ENCODE measurements at places on chromosomes 1 and 21.

DNA sequence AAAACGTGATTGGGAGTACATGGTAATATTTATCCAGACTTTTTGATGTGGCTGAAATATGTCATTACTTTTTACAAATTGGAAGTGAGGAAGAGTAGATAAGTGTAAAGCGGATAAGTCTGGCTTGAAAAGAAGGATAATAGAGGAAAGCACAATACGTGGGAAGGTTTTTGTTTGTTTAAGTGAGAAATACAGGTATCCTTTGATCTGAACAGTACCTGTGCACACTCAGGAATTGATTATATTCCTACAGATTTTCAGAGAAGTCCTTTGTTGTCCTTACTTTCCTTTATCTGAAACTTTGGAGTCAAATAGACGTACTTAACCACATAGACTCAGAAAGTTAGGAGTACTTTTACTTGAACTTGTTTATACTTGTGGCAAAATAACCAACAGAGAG, 20.2 kb downstream of the CCDC18 start:
- no peak for DNase-seq

- no peak for DNase-seq
Measured at GRCh38 chr21:35195232-35195631, 146.1 kb upstream of the RUNX1 start.

GRCh38 chr1:81453971-81454370, 346.8 kb upstream of the ADGRL2 start:
- no peak for DNase-seq

GRCh38 chr1:74107394-74107793, 90.6 kb downstream of the LRRIQ3 start:
- DNase-seq = no peak

GRCh38 chr1:89739013-89739843, 81.6 kb upstream of the LRRC8D start:
- peak; percentile 41 for DNase-seq

- peak; percentile 31 for DNase-seq
Measured at GRCh38 chr1:223298701-223299100, 65.3 kb downstream of the SUSD4 start.

GRCh38 chr1:230381049-230381467, 45.1 kb downstream of the PGBD5 start:
- DNase-seq = no peak

DNA sequence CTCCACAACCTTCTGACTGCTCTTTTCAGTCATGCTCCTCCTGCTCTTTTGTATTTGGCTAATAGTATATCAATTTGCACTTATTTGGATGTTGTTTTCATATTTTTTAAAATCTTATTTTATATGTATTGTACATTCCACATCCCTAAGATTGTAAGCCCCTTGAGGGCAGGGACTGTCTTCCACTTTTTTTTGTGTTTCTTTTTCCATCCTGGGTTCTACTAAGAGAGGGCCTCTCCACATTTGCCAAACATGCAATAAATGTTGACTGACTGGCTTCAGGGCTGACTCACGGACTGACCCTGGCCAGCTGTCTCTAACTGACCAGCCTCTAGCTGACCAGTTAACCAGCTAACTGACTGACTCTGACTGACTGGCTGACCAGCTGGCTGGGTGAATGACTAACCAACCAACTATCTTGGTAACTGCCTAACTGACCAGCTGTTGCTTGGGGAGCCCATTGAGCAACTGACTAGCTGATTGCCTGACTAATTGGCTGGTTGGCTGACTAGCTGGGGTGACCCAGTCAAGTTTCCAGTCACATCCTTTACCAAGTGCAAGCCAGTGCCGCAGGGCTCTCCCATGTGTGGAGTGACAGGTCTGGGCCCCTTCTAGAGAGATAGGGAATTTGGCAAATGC, 16.1 kb downstream of the CSF1 start:
- peak; percentile 66 for DNase-seq

- DNase-seq = no peak
Measured at GRCh38 chr21:42218836-42219605, at the start of gene ABCG1. ABCG1 (plus strand) TSS chr21:42219140; CDS start chr21:42219263, 123 bp downstream.

GRCh38 chr1:16975838-16976237, 4.6 kb downstream of the MFAP2 start:
- no peak for DNase-seq

- no peak for DNase-seq
Measured at GRCh38 chr1:203317429-203318228, 12.3 kb downstream of the BTG2 start.

GRCh38 chr1:24609949-24610517, 33.1 kb upstream of the SRRM1 start:
- DNase-seq = no peak

DNA sequence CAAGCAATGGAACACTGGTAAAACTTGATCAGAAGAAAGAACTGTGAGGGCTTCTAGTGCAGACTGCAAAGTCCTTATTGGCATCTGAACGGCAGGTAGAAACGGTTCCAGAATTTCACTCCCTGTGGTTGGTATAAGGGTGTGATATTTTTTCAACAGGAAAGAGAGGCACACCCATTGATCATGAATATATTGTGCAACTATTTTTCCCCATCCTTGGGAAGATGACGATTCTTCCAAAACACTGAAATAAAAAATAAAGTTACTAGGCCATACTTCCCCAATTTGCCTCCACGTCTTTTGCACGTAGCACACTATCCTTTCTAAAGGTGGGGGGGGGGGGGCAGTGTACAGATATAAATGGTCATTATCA, 49.6 kb downstream of the TARBP1 start:
- DNase-seq = no peak

- DNase-seq = no peak
Measured at GRCh38 chr21:38173276-38174035, 83.3 kb upstream of the KCNJ15 start.

- DNase-seq = no peak
Measured at GRCh38 chr1:60751306-60751705, 331.1 kb upstream of the NFIA start.

DNA sequence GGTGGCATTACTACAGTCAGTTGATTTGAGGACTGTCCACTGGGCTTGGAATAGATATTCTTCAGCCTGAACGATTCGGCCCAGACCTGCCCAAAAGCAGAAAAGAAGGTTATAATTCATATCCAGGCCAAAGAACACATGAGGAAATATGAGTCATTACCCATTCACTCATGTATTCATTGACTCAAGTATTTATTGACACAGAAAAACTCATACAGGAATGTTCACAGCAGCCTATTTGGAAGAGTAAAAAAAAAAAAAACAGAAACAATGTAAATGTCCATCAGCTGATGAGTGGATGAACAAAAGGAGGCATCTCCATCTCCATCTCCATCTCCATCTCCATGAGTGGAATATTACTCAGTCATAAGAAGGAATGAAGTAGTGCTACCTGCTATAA, 15.9 kb downstream of the ZMYND12 start:
- peak; percentile 80 for DNase-seq

- no peak for DNase-seq
Measured at GRCh38 chr1:222123111-222123510, 381.2 kb upstream of the DUSP10 start.

DNA sequence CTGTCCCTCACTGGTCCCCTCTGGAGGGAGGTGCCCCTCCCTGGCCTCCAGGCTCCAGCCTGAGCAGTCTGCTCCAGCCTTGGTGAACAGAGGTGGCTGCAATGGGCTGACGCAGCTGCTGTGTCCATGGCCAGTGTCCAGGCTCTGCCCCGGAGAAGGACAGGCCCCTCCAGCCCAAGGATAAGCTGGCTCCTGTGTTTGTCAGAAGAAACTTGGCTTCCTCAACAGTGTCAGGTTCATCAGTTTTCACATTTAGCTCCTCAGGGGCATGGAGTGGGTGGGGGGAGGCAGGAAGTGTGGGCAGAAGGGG, 402.8 kb downstream of the MATN1 start:
- no peak for DNase-seq

GRCh38 chr1:234408757-234409156, 35.5 kb downstream of the COA6 start:
- DNase-seq = no peak

DNA sequence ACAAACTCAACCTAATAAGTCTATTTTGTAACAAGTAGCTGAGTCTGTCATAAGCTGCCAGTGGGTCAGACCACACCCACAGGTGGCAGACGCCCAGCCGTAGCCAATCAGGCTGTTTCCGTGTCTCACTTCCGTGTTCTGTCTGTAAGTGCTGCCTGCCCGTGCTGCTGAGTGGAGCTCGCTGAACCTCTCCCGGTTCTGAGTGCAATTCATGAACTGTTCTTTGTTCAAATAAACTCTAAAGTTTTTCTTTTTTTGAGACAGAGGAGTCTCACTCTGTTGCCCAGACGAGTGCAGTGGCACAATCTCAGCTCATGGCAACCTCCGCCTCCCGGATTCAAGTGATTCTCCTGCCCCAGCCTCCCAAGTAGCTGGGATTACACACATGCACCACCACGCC, 25.1 kb downstream of the POFUT2 start:
- DNase-seq = peak; percentile 15

DNA sequence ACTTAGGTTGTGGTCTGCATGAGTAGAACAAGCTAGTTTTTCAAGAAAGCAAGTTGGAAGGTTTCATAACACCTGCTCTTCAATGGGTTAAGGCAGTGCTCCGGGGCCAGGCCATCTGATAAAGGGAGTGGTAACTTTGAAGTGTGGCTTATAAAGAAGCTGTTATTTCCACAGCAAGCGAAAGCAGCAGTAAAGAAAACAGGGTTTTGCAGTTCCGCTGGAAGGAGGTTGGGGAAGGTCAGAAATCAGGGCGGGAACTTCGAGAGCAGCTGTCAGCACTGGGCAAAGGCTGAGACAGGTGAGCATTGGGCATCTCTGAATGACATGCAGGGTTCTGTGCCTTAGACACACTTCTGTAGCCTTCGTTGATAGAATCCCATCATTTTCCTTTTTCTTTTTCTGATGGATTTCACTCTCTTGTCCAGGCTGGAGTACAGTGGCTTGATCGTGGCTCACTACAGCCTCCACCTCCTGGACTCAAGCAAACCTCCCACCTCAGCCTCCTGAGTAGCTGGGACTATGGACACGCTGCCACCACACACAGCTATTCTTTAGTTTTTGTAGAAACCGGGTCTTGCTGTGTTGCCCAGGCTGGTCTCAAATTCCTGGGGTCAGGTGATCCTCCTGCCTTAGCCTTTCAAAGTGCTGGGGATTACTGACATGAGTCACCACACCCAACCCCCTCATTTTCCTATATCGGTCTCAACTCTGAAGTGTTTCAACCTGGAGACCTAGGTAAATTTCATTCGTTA, 20.5 kb downstream of the TMEM51 start:
- DNase-seq = peak; percentile 79

DNA sequence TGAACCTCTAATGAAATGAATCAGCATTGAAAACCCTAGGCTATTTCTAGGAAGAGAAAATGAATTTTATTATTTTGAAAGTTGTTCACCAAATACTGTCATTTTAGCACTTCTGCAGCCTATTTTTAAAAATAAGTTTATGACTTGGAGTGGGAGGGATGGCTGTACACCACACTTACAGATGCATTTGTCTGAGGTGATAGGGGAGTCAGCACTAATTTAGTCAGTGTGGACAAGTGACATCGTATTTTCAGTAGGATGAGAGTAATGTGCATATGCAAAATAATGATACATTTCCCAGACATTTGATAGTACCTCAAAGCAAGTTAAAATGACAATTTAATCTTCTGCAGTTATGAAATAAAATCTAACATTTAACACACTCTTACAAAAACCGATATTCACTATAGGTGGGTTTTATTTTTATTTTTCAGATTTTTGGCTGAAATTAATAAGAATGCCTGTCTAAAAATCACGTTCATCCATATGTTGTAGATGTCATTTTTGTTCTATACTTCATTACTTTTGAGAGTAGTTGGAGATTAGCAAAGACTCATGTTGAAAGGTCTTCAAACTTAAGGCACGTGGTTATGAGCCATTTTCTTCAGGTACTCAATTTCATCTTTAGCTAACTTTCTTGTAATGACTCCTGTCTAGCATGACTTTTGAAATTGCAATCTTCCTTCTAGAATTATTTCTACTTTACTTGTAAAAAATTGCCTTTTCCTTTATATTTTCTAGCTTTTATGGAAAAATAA, 186.7 kb downstream of the NCAM2 start:
- DNase-seq = no peak

DNA sequence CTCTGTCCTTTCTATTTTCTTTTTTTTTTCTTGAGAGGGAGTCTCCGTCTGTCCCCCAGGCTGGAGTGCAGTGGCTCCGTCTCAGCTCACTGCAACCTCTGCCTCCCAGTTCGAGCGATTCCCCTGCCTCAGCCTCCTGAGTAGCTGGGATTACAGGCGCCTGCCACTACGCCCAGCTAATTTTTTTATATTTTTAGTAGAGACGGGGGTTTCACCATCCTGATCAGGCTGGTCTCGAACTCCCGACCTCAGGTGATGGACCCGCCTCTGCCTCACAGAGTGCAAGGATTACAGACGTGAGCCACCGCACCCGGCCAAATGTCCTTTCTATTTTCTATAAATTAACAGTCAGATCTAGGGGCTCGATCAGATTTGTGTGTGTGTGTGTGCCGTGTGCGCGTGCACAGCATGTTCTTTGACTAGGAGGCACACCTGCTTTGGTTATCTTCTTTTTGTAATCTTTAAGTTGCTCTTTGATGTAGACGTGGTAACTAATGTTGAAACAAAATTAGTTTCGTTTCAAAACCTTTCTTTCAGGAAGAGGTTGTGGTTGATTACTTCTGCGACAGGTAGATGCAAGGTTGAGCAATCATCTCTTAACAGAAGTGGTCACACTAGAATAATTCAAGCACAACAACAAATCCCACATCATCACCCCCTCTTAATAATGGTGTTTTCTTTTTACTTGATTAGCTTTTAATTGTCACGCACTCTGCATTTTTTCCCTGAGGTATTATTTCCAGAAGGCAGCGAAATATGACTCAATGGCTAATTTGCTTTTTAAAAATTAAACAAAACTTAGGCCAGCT, 779 bp upstream of the DEGS1 start:
- peak; percentile 98 for DNase-seq
